ENCODE measurements at places on chromosomes 5 and 9. TPM values are rescaled to one million over a fixed set of nuclear protein-coding genes. Genes with fewer than 3 reads are reported as not detected.
A peak's percentile ranks its signal among the peaks of the same experiment; 100 is the strongest.

DNA sequence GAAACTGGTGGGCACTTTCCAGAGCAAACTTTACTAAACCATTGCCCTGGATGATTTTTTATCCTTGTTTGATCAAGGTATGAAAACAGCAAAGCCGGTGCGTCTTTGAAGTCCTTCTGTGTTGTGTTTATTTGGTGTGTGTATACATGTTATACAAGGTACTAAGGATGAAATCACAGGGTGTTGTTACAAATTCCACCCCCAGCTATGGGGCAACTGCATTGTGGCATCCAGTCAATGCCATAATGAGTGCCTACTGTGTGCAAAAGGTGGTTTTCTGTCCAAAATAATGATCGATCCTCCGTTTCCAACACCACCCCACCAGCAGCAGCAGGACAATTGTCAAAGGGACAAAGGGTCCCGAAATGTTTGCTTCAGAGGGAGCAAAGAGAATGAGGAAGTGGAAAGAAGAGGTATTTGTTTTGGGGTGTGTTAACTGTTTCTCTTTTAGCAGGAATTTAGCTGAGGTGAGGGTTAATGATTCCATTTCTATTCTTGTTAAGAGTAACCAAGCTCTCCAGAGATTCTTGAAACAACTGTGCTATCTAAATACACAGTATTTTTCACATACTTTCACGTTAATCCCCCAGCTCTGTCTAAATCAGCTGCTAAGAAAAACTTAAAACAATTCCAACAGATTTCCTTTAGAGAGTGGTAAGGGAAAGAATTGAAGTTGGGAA, 568.7 kb upstream of the KLF4 start:
- H3K4me1 ChIP-seq, result peaks cover 40% of the 10 kb centered on the region
- no peaks in the 10 kb centered on the region for H3K27me3 ChIP-seq
- DNase-seq, result no peak
- no peak overlapping the region for H3K4me3 ChIP-seq

GRCh38 chr5:88883059-88883835, at the start of gene MEF2C:
MEF2C (minus strand) TSS chr5:88883184; CDS start chr5:88823788, 59,396 bp downstream.
- H3K27ac ChIP-seq, result peak within 1 kb of the TSS; percentile 90
- DNase-seq, result peak; percentile 21
- H3K4me1 ChIP-seq, result peaks cover 37% of the 10 kb centered on the region
- H3K27me3 ChIP-seq, result no peaks in the 10 kb centered on the region
- peak within 1 kb of the TSS; percentile 67 for H3K4me3 ChIP-seq

DNA sequence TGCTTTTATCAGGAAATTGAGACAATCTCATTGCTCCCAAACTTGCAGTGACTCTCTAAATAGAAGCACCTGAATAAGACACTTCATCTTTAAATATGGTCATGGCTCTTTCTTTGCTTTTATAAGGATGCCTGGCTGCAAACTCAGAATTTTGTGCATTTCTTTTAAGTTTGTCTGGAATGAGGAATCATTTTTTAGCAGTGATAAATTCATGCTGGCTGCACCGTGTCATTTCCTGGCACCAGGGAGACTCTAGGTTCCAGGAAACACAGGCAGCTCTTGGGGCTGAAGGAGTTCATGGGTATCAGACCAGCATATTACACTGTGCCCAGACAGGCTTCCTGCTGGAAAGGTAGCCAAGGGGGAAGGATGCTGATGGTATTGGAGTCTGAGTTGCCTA, 109.9 kb downstream of the NUDT12 start:
- no peak overlapping the region for H3K27ac ChIP-seq
- H3K27me3 ChIP-seq, result no peaks in the 10 kb centered on the region
- no peak overlapping the region for H3K4me3 ChIP-seq
- H3K4me1 ChIP-seq, result no peaks in the 10 kb centered on the region

DNA sequence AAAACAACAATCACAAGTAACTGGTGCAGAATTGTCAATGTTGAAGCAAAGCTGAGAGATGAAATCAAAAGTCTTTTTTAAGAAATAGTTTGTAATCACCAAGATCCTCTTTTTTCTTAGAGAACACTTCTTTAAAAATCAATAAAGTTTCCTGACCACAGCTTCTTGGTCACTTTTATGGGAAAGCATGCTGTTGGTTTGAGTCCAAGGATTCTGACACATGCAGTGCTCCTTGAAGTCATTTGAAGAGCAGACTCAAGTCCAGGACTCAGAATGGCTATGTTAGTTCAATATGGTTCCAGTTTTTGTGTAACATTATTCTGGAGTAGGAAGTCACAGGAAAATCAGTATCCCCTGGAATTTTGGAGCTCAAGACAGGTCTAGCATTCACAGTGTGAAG, 480.6 kb downstream of the NR2F1-AS1 start:
- H3K27ac ChIP-seq, result no peak overlapping the region
- H3K4me3 ChIP-seq, result no peak overlapping the region

GRCh38 chr9:135878528-135879236, 28.7 kb downstream of the CAMSAP1 start:
- DNase-seq, result no peak
- H3K4me3 ChIP-seq, result no peak overlapping the region
- H3K36me3 ChIP-seq, result peaks cover 55% of the 10 kb centered on the region
- no peaks in the 10 kb centered on the region for H3K4me1 ChIP-seq
- H3K27ac ChIP-seq, result no peak overlapping the region

DNA sequence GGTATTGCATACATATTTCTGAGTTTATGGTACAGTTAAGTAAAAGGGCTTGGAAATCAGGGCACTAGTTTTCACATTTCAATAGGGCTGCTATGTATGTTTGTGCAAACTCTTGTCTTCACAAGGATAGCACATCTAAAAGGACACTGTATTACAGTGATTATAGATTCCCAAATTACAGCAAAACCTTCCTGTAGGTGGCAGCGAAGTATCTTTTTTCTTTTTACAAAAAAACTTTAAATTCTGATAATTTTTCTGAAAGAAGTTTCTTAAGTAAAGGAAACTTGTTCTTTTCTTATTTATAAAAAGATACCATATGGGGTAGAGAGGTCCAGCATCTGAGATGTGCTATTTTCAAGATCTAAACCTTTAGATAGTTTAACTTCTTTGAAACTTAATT, 337.8 kb downstream of the PTPRD start:
- H3K27ac ChIP-seq, result no peak overlapping the region
- no peaks in the 10 kb centered on the region for H3K27me3 ChIP-seq
- no peaks in the 10 kb centered on the region for H3K4me1 ChIP-seq
- no peak overlapping the region for H3K4me3 ChIP-seq

- DNase-seq, result no peak
- H3K36me3 ChIP-seq, result no peaks in the 10 kb centered on the region
- H3K4me3 ChIP-seq, result no peak overlapping the region
Observed at GRCh38 chr5:152259702-152260101, 145.4 kb downstream of the NMUR2 start.

GRCh38 chr5:53962306-53962705, 348.1 kb downstream of the ARL15 start:
- H3K4me3 ChIP-seq, result no peak overlapping the region
- no peaks in the 10 kb centered on the region for H3K36me3 ChIP-seq
- no peak overlapping the region for H3K27ac ChIP-seq
- H3K27me3 ChIP-seq, result no peaks in the 10 kb centered on the region

DNA sequence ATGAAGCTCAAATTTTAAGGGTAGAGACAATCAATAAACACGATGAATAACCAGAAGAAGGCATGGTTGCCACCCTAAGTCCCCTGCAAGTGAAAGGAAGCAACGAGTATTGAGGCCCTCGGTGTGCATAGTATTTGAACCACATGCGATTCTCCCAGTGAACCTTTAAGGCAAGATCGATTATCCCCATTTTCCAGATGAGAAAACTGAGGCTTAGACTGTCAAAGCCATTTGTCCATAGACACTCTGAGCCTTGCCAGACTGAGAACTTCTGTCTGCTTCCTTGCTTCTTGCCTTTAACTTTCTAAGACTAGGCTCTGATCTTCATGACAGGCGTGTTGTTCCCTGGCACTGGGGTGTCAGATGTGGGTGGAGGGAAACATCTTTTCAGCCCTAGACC, 58.2 kb downstream of the COL27A1 start:
- H3K27ac ChIP-seq, result no peak overlapping the region
- no peaks in the 10 kb centered on the region for H3K27me3 ChIP-seq
- H3K36me3 ChIP-seq, result no peaks in the 10 kb centered on the region
- H3K4me3 ChIP-seq, result no peak overlapping the region

DNA sequence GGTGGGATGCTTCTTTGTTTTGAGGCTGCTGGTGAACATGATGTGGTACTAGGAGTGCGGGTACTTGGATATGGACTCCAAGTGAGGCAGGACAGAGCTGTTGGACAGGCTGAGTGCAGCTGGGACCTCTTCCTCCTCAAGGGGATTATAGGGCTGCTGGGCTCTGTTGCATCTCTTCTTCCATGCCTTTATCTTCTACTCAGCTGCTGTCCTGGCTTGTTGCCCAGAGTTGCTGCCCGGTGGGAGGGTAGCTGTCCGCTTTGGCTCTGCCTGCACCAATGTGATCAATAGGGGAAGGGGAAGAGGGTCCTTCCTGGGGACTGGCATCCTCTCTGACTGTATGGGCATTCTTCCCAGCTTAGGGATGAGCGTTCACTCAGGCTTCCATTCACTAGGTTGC, 1217.9 kb upstream of the ACO1 start:
- DNase-seq, result no peak
- no peaks in the 10 kb centered on the region for H3K4me1 ChIP-seq
- no peak overlapping the region for H3K4me3 ChIP-seq
- H3K27me3 ChIP-seq, result no peaks in the 10 kb centered on the region

GRCh38 chr5:26329562-26330189, 708.7 kb downstream of the CDH9 start:
- H3K4me3 ChIP-seq, result no peak overlapping the region
- H3K4me1 ChIP-seq, result no peaks in the 10 kb centered on the region
- no peak for DNase-seq
- H3K27ac ChIP-seq, result no peak overlapping the region
- no peaks in the 10 kb centered on the region for H3K36me3 ChIP-seq
- H3K27me3 ChIP-seq, result no peaks in the 10 kb centered on the region

DNA sequence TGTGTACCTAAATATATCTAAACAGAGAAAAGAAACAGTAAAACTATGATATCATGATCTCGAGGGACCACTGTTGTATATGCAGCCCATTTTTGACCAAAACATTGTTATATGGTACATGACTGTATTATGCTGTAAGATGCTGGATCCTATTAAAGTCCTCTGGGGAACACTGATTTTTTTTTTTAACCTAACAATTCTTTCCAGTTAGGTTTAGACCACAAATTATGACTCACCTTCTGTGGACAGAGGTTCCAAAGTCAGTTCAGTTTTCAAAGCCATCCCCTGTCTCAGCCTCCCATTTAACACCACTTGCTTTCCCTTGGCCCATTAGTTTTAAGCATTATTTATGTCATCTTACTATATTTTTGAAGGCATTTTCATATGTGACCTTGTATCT, 27.1 kb downstream of the TRMO start:
- H3K27me3 ChIP-seq, result no peaks in the 10 kb centered on the region
- H3K36me3 ChIP-seq, result no peaks in the 10 kb centered on the region
- no peak overlapping the region for H3K4me3 ChIP-seq
- DNase-seq, result no peak
- H3K4me1 ChIP-seq, result no peaks in the 10 kb centered on the region
- no peak overlapping the region for H3K27ac ChIP-seq

GRCh38 chr9:26604076-26604662, 288.4 kb downstream of the CAAP1 start:
- no peaks in the 10 kb centered on the region for H3K4me1 ChIP-seq
- no peaks in the 10 kb centered on the region for H3K27me3 ChIP-seq
- DNase-seq, result no peak
- H3K36me3 ChIP-seq, result no peaks in the 10 kb centered on the region
- no peak overlapping the region for H3K4me3 ChIP-seq

DNA sequence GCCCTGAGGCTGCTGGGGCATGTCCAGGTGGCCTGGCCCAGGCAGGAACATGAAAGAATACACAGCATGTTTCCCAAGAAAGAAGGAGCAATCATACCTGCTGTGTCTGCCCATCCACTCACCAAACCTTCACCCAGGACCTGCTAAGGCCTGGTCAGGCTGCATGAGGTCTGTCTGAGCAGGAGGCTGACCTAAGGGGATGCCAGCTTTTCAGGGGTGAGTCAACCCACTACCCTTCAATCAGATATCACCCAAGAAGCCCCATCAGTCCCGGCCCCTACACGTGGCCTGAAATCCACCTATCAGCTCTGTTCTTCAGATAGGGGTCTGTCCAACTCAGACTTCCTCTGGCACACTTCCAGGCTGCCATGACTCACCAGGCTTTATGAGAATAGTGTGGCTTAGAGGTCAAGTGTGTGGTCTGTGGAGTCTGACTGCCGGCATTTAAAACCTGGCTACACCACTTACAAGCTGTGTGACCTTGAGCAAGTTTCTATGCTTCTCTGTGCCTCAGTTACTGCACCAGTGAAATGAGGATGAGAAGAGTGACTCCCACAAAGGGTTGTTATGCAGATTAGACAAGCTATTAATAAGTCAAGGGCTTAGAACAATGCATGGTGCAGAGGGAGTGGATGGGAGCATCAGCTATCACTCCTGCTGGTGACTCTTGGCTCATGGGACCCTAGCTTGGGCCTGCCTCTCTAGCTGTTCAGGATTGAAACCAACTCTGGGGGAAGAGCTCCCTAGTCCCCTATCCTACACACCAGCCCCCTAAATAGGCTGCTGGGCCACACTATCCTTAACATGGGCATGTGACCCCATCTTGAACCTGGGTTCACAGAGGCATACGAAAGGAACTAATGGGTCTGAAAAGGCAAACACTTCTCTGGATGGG, 130.3 kb downstream of the PAX5 start:
- DNase-seq, result no peak
- H3K27me3 ChIP-seq, result no peaks in the 10 kb centered on the region
- no peaks in the 10 kb centered on the region for H3K4me1 ChIP-seq
- H3K4me3 ChIP-seq, result no peak overlapping the region
- no peak overlapping the region for H3K27ac ChIP-seq

- no peaks in the 10 kb centered on the region for H3K4me1 ChIP-seq
- no peak overlapping the region for H3K4me3 ChIP-seq
- no peak for DNase-seq
- H3K27ac ChIP-seq, result no peak overlapping the region
- no peaks in the 10 kb centered on the region for H3K36me3 ChIP-seq
Observed at GRCh38 chr5:17620627-17621026, 10.4 kb downstream of the TAF11L12 start.

- H3K4me3 ChIP-seq, result no peak overlapping the region
- H3K27me3 ChIP-seq, result no peaks in the 10 kb centered on the region
- no peaks in the 10 kb centered on the region for H3K4me1 ChIP-seq
- no peak overlapping the region for H3K27ac ChIP-seq
- H3K36me3 ChIP-seq, result no peaks in the 10 kb centered on the region
Observed at GRCh38 chr5:128035689-128036088, 47.9 kb upstream of the SLC12A2 start.

DNA sequence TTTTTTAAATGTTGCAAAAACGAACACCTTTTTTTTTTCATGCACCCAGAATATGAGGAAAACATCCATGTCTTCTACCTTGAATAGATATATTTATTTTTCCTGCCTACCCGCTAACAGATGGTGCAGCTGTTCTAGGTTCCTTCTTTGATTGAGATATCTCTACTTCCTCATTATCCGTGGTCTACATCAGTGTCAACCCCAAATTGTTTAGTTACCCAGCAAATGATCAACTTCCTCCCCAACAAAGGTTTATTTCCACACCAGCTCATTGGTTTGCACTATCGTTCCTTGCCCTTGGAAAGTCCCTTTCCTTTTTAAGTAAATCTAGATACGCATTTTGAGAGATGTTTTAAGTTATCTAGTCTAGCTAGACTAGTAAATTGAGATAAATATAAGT, 166.4 kb downstream of the PRR16 start:
- H3K4me3 ChIP-seq, result no peak overlapping the region
- no peaks in the 10 kb centered on the region for H3K36me3 ChIP-seq
- no peak overlapping the region for H3K27ac ChIP-seq
- no peaks in the 10 kb centered on the region for H3K27me3 ChIP-seq
- no peaks in the 10 kb centered on the region for H3K4me1 ChIP-seq

GRCh38 chr9:19690128-19690527, 98.7 kb downstream of the SLC24A2 start:
- no peaks in the 10 kb centered on the region for H3K27me3 ChIP-seq
- no peak for DNase-seq
- no peaks in the 10 kb centered on the region for H3K36me3 ChIP-seq
- no peaks in the 10 kb centered on the region for H3K4me1 ChIP-seq

Gene CANX
- 270 TPM for total RNA-seq

Gene ADAMTS16
- not detected for total RNA-seq

Gene SLC4A9
- not detected for total RNA-seq

Gene MATR3
- 111 TPM for total RNA-seq

Gene PFN3
- total RNA-seq, result not detected

Measured in esophagus squamous epithelium (tissue), 5 donors.